Muscle of leg (tissue), 16 donors: ENCODE measurements at places on chromosomes 7 and 10. TPM values are rescaled to one million over a fixed set of nuclear protein-coding genes. Genes with fewer than 3 reads are reported as not detected.

FGF8 gene
- 1.9 TPM for polyA plus RNA-seq

DNA sequence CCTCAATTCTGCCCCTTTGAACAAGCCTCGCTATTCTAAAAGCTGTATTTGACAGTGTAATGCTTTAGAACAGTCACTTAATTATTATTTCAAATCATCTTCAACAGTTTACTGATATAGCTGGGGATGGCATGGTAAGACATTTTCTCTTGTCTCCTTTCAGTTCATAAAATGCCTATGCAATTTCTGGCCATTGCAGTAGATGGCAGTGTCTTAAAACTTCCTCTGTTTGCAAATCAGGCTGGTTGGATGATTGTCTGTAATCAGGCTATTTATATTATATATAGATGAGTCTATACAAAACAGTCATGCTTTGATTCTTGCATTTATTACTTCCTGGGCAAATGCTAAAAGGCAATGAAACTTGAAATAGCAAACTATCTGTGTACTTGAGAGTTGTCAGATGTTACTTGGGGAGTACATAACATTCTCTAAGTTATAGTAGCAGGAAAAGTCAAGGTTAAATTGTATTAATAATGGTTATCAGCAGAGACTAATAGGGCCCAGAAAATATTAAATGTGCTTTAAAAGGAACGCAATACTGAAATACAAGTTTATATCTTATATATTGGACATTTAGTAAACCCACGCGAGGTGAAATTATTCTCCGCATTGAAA, 55.5 kb upstream of the LHFPL3 start:
- peak; percentile 11 for DNase-seq

UTF1 gene
- polyA plus RNA-seq, result not detected

DNA sequence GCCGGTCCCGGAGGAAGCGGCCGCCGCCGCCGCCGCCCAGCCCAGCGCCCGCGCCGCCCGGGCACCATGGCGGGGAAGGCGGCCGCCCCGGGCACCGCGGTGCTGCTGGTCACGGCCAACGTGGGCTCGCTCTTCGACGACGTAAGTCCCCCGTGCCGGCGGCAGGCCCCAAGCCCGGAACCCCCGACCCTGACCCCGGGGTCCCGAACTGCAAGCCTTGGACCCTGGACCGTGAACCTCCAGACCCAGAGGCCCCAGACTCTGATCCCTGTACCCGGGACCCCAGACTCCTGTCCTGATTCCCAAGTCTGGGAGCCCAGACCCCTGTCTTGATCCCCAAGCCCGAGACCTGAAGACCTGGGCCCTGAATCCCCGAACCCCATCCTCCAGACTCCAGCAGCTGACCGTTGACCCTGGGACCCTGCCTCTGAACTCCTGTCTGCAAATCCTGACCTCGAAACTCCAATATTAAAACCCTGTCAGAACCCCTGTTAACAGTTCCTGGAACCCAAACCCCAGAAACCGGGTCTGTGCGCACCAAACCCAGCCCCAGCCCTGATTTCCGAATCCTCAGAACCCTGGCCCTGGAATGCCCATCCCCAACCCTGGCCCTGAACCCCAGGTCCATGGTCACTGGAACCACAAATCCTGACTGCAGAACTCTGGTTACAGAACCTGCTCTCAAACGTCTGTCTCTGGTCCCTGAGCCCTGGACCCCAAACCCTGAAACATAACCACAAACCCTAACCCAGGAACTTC, 623 bp downstream of the INPP5A start:
- DNase-seq, result peak; percentile 42

- DNase-seq, result no peak
Measured at GRCh38 chr10:100022403-100022802, 12.7 kb upstream of the DNMBP start.

DNA sequence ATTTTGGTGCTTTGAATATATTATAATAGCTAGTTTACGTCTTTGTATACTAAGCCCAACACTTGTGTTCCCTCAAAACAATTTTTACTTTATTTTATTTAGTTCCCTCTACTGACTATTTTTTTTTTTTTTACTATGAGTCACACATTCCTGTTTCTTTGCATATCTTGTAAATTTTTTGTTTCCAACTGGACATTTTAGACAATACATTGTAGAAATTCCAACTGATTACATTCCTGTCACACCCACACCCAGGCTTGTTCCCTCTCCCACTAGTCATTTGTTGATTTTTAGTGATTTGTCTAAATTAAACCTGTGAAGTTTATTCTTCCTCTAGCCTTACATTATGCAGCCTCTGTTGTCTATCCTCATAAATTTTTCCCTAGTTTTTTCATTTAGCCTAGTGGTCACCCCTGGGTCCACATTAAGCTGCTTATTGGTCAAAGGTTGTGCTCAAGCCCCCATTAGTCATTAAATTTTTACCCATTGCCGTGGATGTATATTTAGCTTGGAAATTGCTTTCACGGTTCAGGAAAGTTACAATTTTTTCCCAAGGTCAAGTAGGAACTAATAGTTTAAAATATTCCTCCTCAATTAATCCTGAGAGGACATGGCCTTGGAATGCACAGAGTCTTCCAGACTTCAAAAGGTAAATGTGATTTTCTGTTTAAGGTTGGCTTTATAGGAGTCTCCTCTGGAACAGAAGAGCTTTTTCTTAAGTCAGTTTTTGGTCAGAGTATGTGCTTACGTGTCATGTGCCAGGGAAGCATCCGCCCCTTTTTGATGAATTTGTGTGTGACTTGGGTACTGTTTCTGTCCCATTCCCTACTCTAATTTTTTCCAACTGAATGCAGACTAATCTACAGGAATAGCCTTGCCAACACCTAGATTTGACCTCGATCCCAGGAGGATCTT, 207.6 kb upstream of the TMEM72 start:
- peak; percentile 44 for DNase-seq

DNA sequence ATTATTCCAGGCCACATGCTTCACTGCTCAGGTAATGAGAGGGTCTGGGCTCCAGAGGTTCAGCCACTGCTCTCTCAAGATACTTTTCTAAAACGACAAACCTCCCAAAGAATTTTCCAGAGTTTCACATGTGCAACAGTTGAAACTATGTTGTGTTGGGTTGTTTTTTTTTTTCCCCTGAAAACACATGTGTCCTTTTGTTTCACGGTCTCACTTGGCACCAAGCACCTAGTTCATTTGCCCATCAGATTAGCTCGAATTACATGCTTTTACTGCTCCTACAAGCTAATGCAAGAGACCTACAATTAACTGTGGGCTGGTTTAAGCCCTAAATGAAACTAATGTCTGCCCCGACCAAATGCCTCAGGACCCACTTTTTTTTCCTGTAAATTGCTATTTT, 313.3 kb downstream of the FGFR2 start:
- DNase-seq, result peak; percentile 16

INMT gene
- polyA plus RNA-seq, result 7.7 TPM

GDF10 gene
- 2.9 TPM for polyA plus RNA-seq

DNA sequence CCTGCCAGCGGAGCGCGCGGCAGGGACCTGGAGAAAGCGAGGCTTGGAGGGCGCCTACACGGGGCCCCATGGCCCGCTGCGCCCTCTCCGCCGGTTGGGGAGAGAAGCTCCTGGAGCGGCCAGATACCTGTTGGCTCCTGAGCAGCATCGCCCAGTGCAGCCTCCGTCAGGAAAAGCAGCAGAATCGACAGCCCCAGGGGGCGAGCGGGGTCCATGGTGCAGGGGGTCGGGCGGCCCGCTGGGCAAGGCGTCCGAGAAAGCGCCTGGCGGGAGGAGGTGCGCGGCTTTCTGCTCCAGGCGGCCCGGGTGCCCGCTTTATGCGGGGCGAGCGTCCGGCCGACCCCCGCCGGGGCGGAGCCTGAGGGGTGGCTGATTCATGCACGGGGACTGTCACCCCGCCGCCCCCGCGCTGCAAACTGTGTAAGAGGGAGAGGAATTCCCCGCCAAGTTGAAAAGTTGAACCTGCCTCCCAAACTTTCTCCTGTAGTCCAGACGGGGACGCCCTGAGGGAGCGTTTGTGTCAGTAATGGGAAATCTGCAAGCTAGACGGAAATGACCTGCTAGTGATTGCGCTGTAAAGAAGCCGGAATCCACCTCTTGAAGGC, at the start of gene TFPI2:
Gene TFPI2 (minus strand): TSS at position 290 of the 605 bp plus-strand sequence. CDS start 75 bp downstream, at position 215.
- DNase-seq, result peak; percentile 69

TAS2R60 gene
- polyA plus RNA-seq, result not detected

TMEM270 gene
- polyA plus RNA-seq, result not detected

GRCh38 chr10:123807444-123808035, 84.1 kb downstream of the CPXM2 start:
- no peak for DNase-seq

GRCh38 chr7:79837915-79838314, 296.7 kb upstream of the GNAI1 start:
- no peak for DNase-seq

DNA sequence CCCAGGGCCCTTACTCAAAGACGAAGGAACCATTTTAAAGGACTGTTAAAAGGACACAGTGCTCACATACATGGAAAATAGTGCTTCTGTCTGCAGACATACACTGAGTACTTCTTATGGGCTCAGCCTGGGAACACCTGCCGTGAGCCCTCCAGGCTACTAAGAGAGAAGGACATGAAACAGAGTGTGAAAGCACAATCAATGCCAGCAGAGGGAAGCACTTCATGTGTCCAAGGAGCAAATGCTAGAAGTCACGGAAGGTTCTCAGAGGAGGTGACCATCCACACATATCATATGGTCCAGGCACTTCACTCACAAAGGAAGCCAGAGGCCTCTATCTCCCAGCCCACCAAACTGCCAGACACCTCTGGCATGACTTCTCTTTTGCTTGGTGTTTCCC, 15.5 kb downstream of the ELMO1 start:
- DNase-seq, result no peak

VGF gene
- not detected for polyA plus RNA-seq

DNA sequence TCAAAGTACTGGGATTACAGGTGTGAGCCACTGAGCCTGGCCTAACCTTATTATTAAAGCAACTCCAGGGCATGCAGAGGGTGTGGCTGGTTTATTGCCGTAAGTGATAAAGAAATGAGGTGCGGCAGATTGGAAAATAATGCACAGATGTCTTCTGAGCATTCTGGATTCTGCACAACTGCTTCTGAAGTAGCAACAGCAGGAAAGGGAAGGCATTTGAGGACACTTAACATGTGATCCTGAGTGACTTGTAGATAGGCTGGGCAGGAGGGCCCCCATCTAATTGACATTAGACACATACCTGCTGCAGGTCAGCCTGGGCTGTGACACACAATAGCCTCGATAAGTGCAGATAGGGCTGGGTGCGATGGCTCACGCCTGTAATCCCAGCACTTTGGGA, 5.6 kb downstream of the RHBDD2 start:
- DNase-seq, result no peak

MLXIPL gene
- 2.3 TPM for polyA plus RNA-seq

DNA sequence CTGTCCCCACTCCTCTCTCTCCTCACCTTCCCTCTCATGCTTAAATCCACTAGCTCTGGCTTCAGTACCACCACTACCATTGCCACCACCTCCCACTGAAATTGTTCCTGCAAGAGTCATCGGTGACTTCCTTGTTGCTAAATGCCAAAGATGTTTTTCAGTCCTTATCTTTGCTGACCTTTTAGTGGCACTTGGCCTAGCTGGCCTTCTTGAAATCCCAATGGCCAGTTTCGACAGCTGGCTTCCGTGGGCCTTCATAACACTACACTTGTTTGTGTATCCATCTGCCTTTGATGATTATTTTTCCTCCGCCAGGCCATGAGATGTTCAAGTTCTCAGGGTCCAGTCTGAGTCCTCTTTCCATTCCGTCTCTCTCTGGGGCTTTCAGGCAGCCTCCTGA, 118.2 kb upstream of the NANOS1 start:
- no peak for DNase-seq

- peak; percentile 90 for DNase-seq
Measured at GRCh38 chr7:151754142-151754590, 122.7 kb downstream of the PRKAG2 start.

FOXI2 gene
- 0.10 TPM for polyA plus RNA-seq

EN2 gene
- 0.93 TPM for polyA plus RNA-seq

DNA sequence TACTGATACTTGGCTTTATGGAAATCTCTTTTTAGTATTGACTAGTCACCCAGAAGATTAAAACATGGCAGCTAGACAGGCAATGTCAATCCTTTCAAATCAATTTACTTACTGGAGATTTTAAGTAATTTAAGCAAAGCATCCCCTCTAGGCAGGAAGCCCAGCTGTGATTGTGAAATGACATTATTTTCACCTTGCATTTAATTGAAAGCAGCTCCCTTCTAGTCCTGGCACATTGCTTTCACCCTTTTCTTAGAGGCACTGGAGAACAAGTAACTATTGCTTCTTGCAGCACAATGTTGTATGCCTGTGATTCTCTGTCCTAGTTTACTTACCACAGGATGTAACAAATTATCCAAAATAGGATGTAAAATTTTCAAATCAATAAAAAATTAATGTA, 13.3 kb downstream of the ST7 start:
- DNase-seq, result no peak

SMC3 gene
- 45.4 TPM for polyA plus RNA-seq

DNA sequence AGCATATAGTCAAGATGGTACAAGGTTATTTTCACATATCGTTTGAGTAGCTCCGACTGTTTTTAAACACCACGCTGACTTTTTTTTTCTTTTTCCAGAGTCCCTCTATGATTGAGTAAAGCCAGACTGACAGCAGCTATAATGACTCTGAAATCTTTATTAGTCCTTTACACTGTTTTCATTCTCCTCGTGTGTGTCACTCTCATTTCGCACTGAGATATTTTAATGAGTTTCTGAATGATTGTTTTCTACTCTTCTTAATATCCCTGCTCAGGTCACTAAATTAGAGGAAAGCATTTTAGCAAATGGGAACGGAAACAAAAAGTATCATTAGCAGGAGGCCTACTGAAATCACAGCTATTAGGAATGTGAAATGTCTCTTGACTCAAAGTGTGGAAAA, 162.3 kb upstream of the MTPN start:
- DNase-seq, result no peak

DNA sequence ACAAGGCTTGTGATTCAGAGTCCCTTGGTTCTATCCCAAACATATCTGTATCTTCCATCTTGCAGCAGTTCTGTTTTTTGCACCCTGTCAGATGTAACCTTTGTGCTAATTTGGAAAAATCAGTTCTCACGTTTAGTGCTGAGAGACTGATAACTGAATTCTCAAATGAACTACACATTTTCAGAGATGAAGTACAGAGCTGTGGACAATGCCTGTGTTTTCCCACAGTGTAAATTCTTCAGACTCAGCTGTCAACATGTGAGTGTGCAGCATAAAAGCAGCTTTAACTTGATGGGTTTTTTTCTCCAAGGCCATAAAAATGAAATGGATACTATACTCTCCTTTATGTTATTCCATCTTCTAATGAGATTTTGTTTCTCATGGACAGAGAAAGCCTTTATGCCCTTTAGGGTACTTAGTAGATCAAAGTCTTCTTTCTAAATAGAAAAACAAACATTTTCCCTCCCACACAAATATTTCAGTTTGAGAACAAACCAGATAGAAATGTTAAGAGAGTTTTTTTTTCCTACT, 150.9 kb downstream of the SEMA3A start:
- no peak for DNase-seq

DNA sequence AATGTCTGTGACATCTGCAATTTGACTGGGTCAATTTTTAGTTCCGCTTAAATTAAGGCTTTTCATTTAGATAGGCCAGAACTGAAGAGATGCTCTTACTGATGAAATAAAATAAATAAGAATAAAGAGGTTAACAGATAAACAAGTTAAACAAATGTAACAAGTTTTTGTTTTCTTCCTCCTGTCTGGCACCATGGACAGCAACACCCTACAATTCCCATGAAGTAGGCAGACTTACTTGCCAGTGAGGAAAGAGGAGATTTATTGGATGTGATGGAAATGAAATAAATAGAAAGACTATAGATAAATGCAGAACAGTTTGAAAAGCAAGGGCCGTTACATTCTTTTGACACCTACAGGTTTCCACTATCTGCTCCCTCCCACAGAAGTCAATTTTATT, 118.5 kb downstream of the AMPH start:
- peak; percentile 21 for DNase-seq

CCDC146 gene
- 11.7 TPM for polyA plus RNA-seq

MINDY3 gene
- polyA plus RNA-seq, result 24.0 TPM
